ENCODE measurements at places on chromosomes 13 and 19.

DNA sequence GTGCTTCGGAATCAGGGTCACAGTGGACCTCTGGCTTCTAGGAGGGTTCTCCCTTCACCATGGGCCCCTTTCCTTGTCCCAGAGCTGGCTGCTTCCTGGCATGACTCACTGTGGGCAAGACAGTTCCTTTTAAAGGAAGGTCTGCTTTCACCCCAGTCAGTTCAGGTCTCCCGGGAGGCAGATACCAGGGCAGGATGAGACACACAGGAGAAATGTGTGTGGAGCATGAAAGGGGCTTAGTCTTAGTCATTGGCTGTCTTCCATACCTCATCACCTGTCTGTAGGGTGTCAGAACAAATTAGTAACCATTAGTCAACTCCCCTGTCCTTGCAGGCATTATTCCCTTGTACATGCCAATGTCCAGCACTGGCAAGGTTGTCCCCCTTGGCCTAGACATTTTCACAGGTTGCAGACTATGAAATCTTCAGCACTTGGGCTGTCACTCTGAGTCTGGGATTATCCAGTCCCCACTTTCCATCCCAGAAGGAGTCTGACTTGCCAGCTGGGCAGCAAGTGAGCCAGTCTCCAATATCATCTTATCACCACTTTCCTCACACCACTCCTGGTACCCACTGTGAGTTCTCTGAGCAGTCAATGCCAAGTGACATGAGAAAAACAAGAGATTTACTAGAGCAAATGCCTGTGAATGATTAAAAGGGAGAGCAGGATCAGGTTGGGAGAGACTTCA lies 76.8 kb upstream of the MEDAG start:
- DNase-seq, result no peak

GRCh38 chr19:55372316-55373081 lies 2.2 kb upstream of the IL11 start:
- no peak for DNase-seq

GRCh38 chr19:12543855-12544254 lies 7.4 kb downstream of the ZNF564 start:
- no peak for DNase-seq

GRCh38 chr19:42228641-42229040 lies 8.5 kb downstream of the ZNF526 start:
- no peak for DNase-seq

- DNase-seq, result no peak
These were observed 10.2 kb downstream of the OXGR1 start for GRCh38 chr13:96984051-96984508.

GRCh38 chr13:97226788-97227627 lies 4.9 kb downstream of the MBNL2 start:
- DNase-seq, result no peak

DNA sequence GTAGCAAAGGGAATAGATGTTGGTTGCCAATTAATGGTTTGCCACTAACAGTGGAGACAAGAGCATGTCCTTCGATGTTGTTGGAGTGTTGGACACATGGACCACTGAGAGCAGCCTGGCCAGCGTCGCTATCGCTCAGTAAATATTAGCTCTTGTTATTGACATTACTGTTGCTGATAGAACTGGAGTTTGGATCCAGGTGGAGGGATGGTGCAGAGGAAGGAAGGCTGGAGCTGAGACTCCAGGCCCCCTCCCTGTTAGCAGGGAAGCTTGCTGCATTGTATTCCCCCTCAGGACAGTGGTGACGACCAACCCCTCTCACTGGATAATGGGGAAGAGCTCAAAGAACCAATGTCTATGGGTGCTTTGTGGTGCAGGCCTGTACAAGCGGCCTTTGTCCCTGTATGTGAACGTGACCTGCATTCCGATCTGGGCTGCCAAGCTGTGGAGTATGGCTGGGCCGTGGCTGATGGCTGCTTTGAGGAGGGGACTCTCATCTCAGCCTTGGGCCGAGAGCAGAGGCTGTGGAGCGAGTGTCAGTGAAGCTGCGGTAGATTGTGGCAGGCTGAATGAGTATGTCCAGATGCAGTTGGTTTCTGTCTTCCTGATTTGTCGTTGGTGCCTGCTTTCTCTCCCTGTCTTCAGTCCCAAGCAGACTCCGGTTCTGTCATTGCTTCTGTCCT lies 7.0 kb downstream of the CLASRP start:
- no peak for DNase-seq

DNA sequence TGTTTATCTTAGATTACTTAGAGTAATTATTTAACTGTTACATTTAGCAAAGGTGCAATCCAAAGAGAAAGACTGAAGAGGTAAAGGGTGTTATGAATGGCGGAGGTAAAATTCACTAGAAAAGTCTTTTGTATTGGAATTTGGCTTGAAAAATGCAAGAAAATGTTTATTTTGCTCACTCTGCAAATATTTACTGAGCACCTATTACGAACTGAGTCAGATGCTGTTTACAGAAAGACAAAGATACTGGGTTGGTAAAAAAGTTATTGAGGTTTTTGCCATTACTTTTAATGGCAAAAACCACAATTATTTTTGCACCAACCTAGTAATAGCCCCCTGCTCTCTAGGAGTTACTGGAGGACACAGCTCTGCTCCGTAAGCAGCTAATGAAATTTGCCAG lies 135.2 kb downstream of the RBM26 start:
- DNase-seq, result no peak

- DNase-seq, result no peak
These were observed 112.2 kb downstream of the NDFIP2 start for GRCh38 chr13:79593121-79593520.

GRCh38 chr19:11964496-11964857 lies 363 bp upstream of the ZNF763 start:
- DNase-seq, result no peak

- DNase-seq, result no peak
These were observed 600 bp downstream of the UBE2S start for GRCh38 chr19:55406826-55407549.

DNA sequence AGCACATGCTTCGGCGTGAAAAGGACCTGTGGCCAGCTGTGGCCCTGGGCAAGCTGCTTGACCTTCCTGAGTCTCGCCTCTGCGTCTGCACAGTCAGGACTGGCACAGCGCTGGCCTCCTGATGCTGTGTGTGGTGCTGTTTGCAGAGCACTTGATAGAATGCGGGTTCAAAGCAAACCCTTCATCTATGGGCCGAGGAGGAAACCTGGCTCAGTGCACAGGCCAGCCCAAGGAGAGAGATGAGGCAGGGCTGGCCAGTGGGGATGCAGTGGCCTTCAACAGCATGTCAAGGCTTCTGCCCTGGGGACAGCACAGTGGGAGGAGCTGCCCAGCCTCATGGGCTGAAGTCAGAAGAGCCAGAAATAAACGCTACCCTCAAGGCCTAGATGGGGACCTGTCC lies 21.3 kb upstream of the VSTM2B start:
- no peak for DNase-seq

- DNase-seq, result no peak
These were observed 878 bp upstream of the ADAMTSL5 start for GRCh38 chr19:1513499-1514294.

GRCh38 chr13:92896842-92897241 lies 329.8 kb upstream of the GPC6 start:
- no peak for DNase-seq

DNA sequence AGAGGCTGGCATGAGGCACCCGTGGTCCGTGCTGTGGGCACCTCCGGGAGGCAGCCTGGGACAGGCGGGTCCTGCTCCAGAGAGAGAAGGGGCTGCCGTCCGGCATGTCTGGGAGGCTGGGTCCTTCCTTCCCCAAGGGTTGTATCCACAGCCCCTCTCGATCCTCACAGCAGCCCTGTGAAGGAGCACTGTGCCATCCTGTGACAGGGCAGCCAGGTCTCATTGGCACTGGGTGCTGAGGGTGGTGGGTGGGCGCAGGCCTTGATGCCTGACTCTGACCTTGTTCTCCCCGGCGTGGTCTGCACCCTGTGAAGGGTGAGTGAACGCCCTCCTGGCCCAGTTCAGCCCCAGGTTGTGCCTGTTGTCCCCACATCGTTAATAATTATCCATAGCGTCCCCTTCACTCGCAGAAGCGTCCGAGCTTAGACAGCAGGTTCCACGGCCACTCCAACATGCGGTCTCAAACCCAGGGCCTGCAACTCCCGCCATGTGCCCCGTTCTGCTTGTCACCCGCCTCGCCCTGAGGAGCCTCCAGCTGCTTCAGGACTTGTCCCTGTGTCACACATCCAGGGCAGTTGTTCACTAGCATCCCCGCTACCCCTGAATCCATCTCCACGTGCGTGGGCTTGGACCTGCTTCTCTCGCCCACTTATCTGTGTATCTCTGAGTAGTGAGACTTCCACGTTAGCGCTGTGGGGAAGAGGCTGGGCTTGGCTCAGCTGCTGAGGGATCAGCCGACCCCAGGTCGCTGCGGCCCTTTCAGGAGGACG lies 10.6 kb downstream of the ATP11A start:
- no peak for DNase-seq

GRCh38 chr13:100596516-100596915 lies 7.9 kb upstream of the GGACT start:
- no peak for DNase-seq

All from D721Med (cell line).